ENCODE measurements at places on chromosomes 2 and 18.
A peak's percentile ranks its signal among the peaks of the same experiment; 100 is the strongest.

GRCh38 chr2:29528891-29529520 lies 392.4 kb downstream of the ALK start:
- no peak for DNase-seq
- no peak overlapping the region for H3K4me3 ChIP-seq
- H3K27me3 ChIP-seq = peaks cover 24% of the 10 kb centered on the region
- H3K27ac ChIP-seq = no peak overlapping the region
- peaks cover 6% of the 10 kb centered on the region for H3K4me1 ChIP-seq

GRCh38 chr2:332592-332991 lies 44.7 kb upstream of the ALKAL2 start:
- peaks cover 13% of the 10 kb centered on the region for H3K27me3 ChIP-seq
- no peak overlapping the region for H3K4me3 ChIP-seq
- no peaks in the 10 kb centered on the region for H3K4me1 ChIP-seq
- DNase-seq = no peak
- peaks cover 3% of the 10 kb centered on the region for H3K36me3 ChIP-seq
- no peak overlapping the region for H3K27ac ChIP-seq

GRCh38 chr2:23521060-23521459 lies 136.1 kb downstream of the KLHL29 start:
- H3K36me3 ChIP-seq = no peaks in the 10 kb centered on the region
- no peak for DNase-seq
- H3K4me1 ChIP-seq = peaks cover 3% of the 10 kb centered on the region

DNA sequence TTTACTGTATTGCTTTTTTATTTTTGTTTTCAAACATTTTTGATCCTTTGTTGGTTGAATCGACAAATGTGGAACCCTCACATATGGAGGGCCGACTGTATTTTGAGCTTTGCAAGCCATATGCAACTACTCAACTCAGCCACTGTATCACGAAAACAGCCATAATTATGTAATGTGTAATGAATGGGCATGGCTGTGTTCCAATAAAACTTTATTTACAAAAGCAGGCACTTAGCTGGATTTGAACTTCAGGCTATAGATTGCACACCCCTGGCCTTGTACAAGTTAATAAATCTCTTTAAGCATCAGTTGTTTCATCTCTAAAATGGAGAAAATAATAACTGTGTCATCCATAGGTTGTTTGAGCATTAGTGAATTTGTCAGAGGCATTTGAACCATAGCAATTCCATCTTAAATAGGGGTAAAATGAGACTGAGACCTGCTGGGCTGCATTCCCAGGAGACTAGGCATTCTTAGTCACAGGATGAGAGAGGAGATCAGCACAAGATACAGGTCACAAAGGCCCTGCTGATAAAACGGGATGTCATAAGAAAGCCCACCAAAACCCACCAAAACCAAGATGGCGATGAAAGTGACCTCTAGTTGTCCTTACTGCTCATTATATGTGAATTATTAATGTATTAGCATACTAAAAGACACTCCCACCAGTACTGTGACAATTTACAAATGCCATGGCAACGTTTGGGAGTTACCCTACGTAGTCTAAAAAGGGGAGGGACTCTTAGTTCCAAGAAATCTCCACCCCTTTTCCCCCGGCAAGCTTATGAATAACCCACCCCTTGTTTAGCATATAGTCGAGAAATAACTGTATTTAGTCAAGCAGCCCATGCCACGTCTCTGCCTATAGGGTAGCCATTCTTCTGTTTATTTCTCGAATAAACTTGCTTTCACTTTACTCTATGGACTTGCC lies 13.7 kb upstream of the LTBP1 start:
- H3K27me3 ChIP-seq = peaks cover 27% of the 10 kb centered on the region
- no peaks in the 10 kb centered on the region for H3K4me1 ChIP-seq
- H3K36me3 ChIP-seq = no peaks in the 10 kb centered on the region
- H3K4me3 ChIP-seq = no peak overlapping the region
- DNase-seq = peak; percentile 4

DNA sequence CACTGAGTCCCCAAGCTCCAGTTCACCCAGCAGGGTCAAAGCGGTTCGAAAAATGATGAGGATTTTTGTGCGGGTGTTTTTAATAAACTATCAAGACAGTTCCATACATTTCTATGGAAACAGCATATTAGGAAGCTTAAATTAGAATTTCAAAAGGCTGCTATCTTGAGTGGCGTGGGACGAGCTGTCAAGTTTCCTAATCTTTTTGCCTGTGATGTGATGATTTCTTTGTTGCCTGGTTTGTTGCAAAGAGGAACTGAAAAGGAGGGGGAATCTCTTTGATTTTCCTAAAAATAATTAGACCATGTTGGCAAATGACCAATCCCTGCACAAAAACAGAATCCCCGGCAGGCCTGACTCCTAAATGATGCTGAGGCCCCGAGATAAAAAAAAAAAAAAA lies 66.1 kb upstream of the ATG16L1 start:
- H3K27me3 ChIP-seq = no peaks in the 10 kb centered on the region
- DNase-seq = no peak
- no peak overlapping the region for H3K4me3 ChIP-seq
- H3K36me3 ChIP-seq = peaks cover 76% of the 10 kb centered on the region
- H3K4me1 ChIP-seq = no peaks in the 10 kb centered on the region

DNA sequence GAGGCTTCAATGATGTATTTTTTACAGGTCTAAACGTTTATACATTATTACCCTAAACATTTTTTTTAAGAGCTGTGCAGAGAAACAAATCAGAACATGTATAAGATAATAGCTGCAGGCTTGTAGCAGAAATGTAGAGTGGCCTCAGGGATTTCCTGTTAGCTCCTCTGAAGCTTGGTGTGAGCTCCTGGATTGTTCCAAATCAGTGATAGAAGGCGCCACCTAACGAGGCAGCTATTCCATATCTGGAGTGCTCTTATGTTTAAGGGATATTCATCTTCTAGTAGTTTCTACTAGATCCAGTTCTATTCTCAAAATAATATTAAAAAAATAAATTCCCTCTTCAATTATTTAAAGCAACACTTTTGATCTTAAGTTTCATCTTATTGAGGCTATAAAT lies 93.1 kb downstream of the LRP1B start:
- no peaks in the 10 kb centered on the region for H3K36me3 ChIP-seq
- H3K27me3 ChIP-seq = no peaks in the 10 kb centered on the region
- no peak overlapping the region for H3K27ac ChIP-seq
- no peak for DNase-seq

GRCh38 chr2:98172951-98173350 lies 86.0 kb downstream of the VWA3B start:
- no peaks in the 10 kb centered on the region for H3K36me3 ChIP-seq
- no peak overlapping the region for H3K4me3 ChIP-seq
- DNase-seq = no peak
- H3K27ac ChIP-seq = no peak overlapping the region

GRCh38 chr2:147829106-147829505 lies 15.7 kb upstream of the ACVR2A start:
- H3K36me3 ChIP-seq = no peaks in the 10 kb centered on the region
- H3K4me1 ChIP-seq = no peaks in the 10 kb centered on the region
- DNase-seq = no peak
- no peak overlapping the region for H3K27ac ChIP-seq
- peaks cover 5% of the 10 kb centered on the region for H3K27me3 ChIP-seq

DNA sequence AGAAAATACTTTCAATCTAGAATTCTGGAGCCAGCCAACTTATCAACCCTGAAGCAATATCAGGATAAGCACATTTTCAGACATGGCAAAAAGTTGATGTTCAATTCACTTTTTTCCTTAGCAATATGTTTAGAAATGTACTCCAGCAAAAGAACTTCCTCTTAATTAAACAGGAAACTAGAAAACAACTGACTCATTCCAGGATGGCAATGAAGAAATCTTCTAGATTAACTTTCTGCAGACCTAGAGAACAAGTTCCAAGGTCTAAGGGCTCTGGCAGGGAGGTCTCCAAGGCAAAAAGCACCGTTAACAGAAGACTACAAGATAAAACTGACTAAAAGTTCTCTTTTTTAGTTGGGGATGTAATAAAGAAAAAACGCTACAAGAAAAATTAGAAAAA lies 69.2 kb upstream of the VWC2L start:
- no peaks in the 10 kb centered on the region for H3K4me1 ChIP-seq

- DNase-seq = peak; percentile 62
- peak overlapping the region; percentile 22 for H3K27ac ChIP-seq
- no peaks in the 10 kb centered on the region for H3K27me3 ChIP-seq
- peaks cover 26% of the 10 kb centered on the region for H3K4me1 ChIP-seq
- H3K4me3 ChIP-seq = peak overlapping the region; percentile 80
Observed at GRCh38 chr2:241882091-241882625, 12.6 kb downstream of the RTP5 start.

DNA sequence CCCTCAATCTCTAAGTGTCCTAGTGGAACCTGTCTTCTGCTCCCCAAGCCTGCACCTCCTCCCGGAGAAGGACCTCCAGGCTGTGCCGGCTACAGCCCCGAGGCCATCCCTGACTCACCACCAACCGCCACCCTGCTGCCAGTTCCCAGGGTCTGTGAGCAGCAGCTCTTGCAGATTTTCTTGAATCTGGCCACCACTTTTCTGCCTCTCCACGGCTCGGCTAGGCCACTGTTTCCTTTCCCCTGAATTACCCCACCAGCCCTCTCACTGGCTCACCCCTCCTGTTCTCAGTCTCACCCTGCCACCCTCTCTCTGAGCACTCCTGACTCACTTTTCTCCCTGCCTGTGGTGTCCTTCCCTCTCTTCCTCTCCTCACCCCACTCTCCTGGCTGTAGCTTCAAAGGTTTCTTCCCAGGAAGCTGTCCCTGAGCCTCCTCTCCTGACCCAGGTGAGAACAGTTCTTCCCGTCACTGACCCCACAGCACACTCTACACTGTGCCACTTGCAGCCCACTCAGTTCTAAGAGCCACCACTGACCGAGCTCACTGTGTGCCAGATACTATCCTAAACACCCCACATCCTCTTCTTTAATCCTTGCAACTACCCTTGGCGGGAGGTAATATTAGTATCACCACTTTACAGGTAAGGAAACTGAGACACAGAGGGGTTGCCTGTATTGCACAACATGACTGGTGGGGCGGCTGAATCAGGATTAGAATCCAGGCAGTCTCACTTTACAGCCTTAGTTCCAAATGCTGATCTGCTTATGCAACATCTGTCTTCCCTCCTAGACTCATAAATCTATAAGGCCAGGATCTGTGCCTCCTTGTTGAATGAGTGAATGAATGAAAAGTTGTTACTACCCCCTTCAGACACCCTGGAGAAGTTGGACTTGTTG lies 111.6 kb downstream of the SMAD7 start:
- H3K4me3 ChIP-seq = no peak overlapping the region
- H3K36me3 ChIP-seq = no peaks in the 10 kb centered on the region
- peaks cover 79% of the 10 kb centered on the region for H3K4me1 ChIP-seq
- peak overlapping the region; percentile 78 for H3K27ac ChIP-seq
- no peaks in the 10 kb centered on the region for H3K27me3 ChIP-seq

DNA sequence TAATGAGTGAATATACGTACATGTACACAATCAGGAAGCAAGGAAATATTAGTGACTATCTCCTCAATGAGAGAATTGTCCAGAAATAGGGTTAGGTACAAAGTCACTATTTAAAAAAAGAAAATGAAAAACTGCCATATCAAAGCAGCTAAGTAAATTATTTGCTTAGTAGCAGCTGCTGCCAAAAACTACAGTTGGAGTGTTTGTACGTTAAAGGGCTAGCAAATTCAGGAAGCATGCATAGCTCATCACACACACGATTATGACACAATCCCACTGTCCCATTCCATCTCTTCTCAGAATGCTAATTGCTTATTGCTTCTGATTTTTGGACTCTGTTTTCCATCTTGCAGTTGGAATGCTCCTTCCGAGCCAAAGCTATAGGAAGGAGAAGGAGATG lies 2012.5 kb upstream of the LRRTM1 start:
- H3K27ac ChIP-seq = no peak overlapping the region
- no peaks in the 10 kb centered on the region for H3K36me3 ChIP-seq
- no peak for DNase-seq
- H3K4me1 ChIP-seq = no peaks in the 10 kb centered on the region

DNA sequence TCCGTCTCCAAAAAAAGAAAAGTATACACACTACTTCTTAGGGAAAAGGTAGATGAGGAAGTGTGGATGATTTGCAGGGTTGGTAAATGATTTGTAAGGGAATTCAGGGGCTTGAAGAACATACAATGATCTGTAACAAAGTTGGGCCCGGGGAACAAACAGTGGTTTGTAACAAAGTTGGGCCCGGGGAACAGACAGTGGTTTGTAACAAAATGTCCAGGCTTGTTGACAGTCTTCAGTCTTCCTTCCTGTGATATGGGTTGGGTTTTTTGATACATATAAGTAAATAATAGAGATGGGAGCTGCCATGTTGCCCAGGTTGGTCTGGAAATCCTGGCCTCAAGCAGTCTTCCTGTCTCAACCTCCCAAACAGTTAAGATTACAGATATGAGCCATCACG lies 83.3 kb upstream of the UXS1 start:
- peaks cover 2% of the 10 kb centered on the region for H3K4me1 ChIP-seq
- no peak overlapping the region for H3K4me3 ChIP-seq
- H3K27ac ChIP-seq = no peak overlapping the region
- H3K27me3 ChIP-seq = peaks cover 15% of the 10 kb centered on the region

GRCh38 chr18:75407468-75408437 lies 19.8 kb downstream of the SMIM21 start:
- DNase-seq = no peak
- H3K36me3 ChIP-seq = no peaks in the 10 kb centered on the region
- peaks cover 26% of the 10 kb centered on the region for H3K27me3 ChIP-seq
- H3K4me3 ChIP-seq = no peak overlapping the region

- peaks cover 17% of the 10 kb centered on the region for H3K4me1 ChIP-seq
- H3K27me3 ChIP-seq = peaks cover 44% of the 10 kb centered on the region
- peak overlapping the region; percentile 55 for H3K4me3 ChIP-seq
- H3K36me3 ChIP-seq = no peaks in the 10 kb centered on the region
Observed at GRCh38 chr2:111898703-111899514, 502 bp downstream of the MERTK start.

- H3K27me3 ChIP-seq = no peaks in the 10 kb centered on the region
- H3K27ac ChIP-seq = no peak overlapping the region
- H3K36me3 ChIP-seq = peaks cover 19% of the 10 kb centered on the region
- no peak for DNase-seq
Observed at GRCh38 chr2:71419976-71420375, 33.4 kb upstream of the DYSF start.

DNA sequence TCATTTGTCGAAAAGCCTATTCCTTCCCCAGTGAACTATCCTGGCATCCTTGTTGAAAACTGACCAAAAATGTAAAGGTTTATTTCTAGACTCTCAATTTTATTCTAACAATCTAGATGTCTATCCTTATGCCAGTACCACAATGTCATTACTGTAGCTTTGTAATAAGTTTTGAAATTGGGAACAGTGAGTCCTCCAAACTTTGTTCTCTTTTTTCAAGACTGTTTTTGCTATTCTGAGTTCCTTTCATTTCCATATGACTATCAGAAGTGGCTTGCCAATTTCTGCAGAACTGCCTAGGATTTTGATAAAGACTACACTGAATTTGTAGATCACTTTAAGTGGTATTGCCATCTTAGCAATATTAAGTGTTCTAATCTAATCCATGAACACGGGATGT lies 9.7 kb downstream of the STARD7 start:
- H3K27ac ChIP-seq = no peak overlapping the region
- no peak for DNase-seq
- peaks cover 60% of the 10 kb centered on the region for H3K4me1 ChIP-seq
- no peaks in the 10 kb centered on the region for H3K27me3 ChIP-seq
- H3K36me3 ChIP-seq = peaks cover 30% of the 10 kb centered on the region
